Left renal pelvis (tissue), 4 donors: ENCODE measurements at places on chromosomes 5 and 9.
A peak's percentile ranks its signal among the peaks of the same experiment; 100 is the strongest.

GRCh38 chr9:82538634-82539033, 524.3 kb downstream of the RASEF start:
- DNase-seq: no peak

DNA sequence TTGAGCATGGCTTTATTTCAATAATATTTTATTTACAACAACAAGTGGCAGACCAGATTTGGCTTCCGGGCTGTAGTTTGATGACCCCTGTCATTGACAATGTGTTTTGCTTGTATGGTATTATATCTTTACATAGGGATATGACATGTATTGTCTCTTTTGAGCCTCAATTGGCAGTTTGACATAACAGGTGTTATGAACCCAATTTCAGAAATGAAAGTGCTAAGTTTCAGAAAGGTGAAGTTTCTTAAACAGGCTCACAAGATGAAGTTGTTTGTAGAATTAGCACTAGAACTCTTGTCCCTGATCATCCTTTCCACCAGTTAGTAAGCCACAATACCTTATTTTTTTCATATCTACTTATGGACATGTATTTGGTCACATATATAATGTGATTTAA, 303.0 kb upstream of the GRIA1 start:
- no peak for DNase-seq

DNA sequence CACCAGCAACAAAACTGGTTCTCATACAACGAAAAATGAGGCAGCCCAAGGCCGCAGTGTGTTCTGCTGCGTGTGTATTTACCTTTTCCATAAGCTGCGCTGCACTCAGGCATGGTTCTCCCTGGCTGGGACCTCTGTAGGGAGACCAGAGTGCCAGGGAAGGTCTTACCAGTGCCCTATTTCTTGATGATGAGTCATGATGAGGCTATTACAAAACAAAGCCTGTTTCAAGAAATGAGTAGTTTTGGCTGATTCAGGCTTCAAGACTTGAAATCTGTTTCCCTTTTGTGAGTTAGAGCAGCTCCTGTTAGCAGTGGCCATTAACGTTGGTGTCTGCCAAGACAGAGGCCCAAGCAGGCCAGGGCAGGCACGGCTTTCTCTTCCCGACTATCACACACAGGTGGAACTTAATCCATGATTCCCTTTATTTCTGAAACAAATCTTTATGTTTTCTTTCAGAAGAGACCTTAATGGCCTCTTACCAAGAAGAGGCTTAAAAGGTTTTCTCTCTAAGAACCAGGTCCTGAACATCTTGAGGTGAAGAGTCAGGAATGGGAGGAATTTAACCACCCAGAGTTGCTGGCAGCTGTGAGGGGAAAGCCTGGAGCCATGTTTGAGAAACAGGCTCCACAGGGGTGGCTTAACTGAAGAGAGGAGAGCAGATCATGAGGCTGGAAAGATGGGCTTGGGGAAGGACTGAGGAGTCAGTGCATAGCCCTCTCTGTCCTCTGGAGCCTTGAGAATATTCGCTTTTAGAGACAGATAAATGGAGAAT, 41.4 kb upstream of the TIFAB start:
- no peak for DNase-seq

DNA sequence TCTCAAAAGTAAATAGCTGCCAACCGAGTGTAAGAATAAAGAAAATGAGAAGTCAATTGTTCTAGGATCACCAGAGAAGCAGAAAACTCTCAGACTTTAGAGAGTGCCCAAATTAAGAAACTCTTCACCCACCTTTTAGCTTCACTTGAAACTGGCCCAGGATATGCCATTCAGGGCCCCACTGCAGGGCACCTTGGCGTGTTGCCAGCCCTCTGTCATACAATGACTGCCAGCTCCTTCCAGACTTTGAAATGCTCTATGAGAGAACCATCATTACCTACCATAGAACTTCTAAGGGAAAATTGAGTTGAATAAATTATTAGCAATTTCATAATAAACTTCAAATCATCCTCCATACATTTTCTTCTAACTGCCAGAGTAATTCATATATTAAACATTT, 240.5 kb downstream of the CETN3 start:
- no peak for DNase-seq

- DNase-seq: no peak
Observed at GRCh38 chr5:178499352-178499751, 90.8 kb downstream of the COL23A1 start.

DNA sequence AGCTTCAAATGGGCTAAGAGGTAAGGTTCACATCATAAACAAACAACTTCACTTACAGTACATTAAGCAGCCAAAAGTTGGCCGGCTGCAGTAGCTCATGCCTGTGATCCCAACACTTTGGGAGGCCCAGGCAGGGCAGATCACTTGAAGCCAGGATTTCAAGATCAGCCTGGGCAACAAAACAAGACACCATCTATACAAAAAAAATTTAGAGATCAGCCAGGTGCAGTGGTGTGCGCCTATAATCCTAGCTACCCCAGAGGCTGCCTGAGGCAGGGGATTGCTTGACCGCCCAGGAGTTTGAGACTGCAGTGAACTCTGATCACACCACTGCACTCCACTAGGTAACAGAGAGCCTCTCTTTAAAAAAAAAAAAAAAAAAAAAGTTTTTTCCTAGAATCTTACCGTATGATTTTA, 16.9 kb downstream of the UBTD2 start:
- peak; percentile 21 for DNase-seq

- no peak for DNase-seq
Observed at GRCh38 chr5:140827704-140828361, at the start of gene PCDHA6. Gene PCDHA6, plus strand, starts transcription at chr5:140827960. Its CDS starts 132 bp downstream, at chr5:140828092.

- no peak for DNase-seq
Observed at GRCh38 chr5:124550731-124551130, 195.7 kb downstream of the ZNF608 start.

GRCh38 chr5:151490627-151491026, 43.2 kb downstream of the SLC36A1 start:
- DNase-seq: no peak

GRCh38 chr5:158414333-158414762, 555.4 kb upstream of the CLINT1 start:
- DNase-seq: no peak

- DNase-seq: no peak
Observed at GRCh38 chr5:126263591-126264184, 159.5 kb upstream of the GRAMD2B start.

GRCh38 chr5:140312067-140312790, 9.3 kb upstream of the PFDN1 start:
- no peak for DNase-seq

- no peak for DNase-seq
Observed at GRCh38 chr9:18045326-18045725, 428.6 kb upstream of the ADAMTSL1 start.

- no peak for DNase-seq
Observed at GRCh38 chr5:10456583-10457420, 15.1 kb downstream of the ROPN1L start.

- no peak for DNase-seq
Observed at GRCh38 chr5:167512111-167512510, 779.3 kb upstream of the WWC1 start.

- no peak for DNase-seq
Observed at GRCh38 chr5:93153461-93153860, 427.6 kb downstream of the NR2F1-AS1 start.

- DNase-seq: no peak
Observed at GRCh38 chr5:149420545-149421371, 41.7 kb upstream of the IL17B start.

GRCh38 chr5:3302228-3302627, 293.4 kb upstream of the IRX1 start:
- DNase-seq: no peak

DNA sequence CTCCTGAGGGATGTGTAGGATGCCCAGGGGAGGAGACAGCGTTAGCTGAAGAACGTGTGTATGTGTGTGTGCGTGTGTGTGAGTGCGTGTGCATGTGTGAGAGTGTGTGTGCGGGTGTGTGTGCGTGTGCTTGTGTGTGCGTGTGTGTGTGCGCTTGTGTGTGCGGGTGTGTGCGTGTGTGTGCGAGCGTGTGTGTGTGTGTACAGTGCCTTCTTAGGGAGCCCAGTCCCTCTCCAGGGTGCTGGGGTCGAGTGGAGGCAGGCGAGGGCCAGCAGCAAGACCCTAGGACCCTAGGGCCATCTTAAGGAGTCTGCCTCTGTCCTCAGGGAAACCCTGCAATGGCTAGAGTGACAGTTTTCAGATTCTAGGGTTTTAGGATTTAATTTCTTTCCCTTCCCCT, 26.0 kb upstream of the STXBP1 start:
- DNase-seq: no peak

GRCh38 chr5:10283927-10284635, 23.6 kb downstream of the CMBL start:
- no peak for DNase-seq

- DNase-seq: no peak
Observed at GRCh38 chr9:2072752-2073405, 57.7 kb downstream of the SMARCA2 start.

DNA sequence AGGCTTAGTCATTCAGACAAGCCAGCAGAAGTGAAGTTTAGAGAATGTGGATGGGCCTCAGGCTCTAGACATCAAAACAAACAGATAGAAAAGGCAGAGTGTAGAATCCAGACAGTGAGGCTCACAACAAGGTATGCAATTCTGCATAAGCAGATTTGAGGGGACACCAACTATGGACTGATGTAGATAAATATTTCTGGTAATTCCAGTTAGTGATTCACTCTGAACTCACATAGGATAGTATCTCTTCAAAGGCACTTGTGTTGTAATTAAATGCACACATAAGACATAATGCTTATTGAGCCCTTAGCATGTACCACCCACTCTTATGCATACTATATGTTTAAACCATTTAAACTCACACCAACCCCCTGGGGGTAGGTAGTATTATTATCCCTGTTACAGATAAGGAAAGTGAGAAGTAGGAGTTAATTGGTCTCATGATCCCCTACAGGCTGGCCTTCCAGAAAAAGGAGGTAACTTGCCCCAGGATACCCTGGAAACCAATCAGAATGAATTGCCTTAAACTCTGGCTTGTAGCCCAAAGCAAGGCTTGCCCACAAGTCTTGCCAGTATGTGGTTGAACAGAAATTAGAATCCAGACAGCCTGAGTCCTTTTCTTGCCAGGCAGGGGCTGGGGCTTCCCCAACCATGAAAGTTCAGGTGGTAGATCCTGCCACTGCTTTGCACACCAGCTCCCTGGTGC, 39.5 kb upstream of the HSPB3 start:
- DNase-seq: no peak

DNA sequence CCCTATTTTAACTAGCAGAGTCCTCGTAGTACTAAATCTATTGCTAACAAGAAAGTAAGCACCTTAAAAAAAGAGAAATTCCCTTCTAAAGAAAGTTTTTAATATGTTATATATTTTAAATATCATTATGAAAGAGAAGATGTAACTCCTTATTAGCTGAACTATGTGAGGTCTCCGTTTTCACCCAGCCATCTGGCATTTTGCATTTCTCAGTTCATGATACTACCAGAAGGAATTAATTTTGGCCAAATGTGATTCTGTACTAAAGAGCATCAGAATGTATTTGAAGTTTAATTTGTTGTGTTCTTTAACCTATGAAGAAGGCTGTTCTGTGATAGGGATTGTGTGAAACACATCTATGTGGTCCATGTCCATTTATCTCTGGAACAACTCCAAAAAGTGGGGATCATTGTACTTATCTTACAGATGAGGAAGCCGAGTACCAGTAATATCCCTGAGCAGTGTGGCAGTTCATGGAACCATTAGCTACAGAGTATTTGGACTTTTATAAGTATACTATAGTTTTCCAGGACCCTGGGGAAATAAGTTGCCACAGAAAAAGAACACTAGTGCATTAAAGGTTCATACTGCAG, 29.8 kb downstream of the TNFAIP8 start:
- no peak for DNase-seq

- no peak for DNase-seq
Observed at GRCh38 chr5:66255714-66256113, 111.6 kb downstream of the SREK1 start.

DNA sequence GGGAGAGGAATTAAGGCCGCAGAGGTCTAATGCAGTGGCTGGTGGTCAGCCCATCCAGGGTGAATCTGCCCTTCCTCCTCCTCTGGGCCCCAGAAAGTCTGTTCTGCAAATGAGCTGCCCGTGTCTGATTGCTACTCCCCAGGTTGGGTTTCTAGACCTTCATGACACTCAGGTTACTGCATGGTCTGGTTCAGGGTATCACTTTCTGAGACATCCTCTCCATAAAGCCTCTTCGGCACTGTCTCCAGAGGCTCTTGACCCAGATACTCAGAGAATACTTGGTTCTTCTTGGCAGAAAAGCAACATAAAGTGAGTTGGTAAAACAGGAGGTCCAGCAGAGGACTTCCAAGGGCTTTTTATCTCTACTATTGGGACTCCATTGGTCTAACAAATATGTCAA, 62.5 kb upstream of the GDNF start:
- no peak for DNase-seq

DNA sequence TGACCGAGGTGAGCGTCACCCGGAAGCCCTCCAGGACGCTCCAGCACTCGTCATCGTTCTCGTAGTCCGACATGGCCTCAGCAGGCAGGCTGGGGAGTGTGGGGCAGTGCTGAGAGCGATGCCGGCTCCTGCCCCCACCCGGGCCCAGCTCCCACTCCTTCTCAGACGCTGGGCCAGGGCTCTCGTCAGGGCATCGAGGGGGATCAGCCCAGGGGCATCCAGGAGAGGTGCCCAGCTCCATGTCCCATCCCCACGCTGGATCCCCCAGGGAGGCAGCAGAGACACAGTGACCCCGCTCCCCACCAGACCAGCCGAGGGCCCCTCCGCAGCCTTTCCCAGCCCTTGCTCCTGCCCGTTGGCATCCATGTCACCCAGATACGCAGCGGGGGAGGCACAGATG, 1.5 kb downstream of the CARD9 start:
- no peak for DNase-seq

GRCh38 chr9:138044485-138045383, 167.2 kb downstream of the CACNA1B start:
- DNase-seq: no peak

DNA sequence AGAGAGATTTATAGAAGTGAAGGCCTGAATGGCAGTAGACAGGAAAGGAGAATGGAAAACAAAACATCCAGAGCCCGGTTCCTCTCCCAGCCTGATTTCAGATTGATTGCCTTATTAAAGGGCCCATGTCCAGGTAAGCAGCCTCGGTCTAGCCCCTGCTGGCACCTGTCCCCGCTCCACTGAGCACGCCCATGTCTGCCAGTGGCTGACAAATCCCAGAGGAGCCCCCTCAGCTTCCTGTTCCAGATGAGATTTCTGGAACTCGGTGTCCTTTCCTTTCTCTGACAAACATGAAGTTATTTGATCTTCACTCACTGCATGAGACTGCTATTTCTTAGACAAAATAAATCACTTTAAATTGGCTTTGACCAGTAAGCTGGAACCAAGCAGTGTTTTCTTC, 187.0 kb upstream of the ADCY2 start:
- peak; percentile 42 for DNase-seq

GRCh38 chr5:8176101-8176693, 307.2 kb downstream of the MTRR start:
- no peak for DNase-seq
